ENCODE measurements at places on chromosomes 7 and 10.

GRCh38 chr10:822661-823367 is 108.7 kb downstream of the LARP4B start:
- DNase-seq: no peak

DNA sequence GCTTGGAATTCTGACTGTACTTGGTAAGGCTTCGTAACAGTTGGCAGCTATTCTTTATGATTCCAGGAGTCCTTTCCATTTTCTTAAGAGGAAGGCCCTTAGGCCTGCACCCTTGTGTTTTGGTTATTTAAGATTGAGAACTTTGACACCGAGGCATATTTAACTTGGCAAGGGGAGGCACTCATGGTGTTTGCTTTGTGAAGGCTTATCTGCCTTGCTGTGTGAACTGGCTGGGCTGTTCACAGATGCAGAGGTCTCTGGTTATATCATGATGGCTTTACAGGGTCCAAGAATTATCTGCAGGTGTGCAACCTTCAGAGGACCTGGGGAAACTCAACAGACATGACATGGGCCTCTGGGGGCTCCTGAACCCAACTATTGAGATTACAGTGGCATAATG is 833 bp upstream of the PNLIPRP1 start:
- no peak for DNase-seq

GRCh38 chr10:68633816-68634466 is 73.8 kb downstream of the TET1 start:
- no peak for DNase-seq

- DNase-seq: no peak
Observed at GRCh38 chr10:84549368-84550165, 221.2 kb downstream of the CCSER2 start.

- DNase-seq: no peak
Observed at GRCh38 chr7:33813331-33813730, 92.0 kb upstream of the BMPER start.

DNA sequence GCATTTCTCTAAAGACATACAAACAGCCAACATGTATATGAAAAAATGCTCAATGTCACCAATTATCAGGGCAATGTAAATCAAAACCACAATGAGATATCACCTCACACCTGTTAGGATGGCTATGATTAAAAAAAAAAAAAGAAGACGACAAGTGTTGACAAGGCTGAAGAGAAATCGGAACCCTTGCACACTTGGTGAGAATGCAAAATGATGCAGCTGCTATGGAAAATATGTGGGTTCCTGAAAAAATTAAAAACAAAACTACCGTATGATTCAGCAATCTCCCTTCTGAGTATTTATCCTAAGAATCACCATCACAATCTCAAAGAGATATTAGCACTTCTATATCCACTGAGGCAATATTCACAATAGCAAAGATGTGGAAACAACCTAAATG is 11.3 kb downstream of the LMBR1 start:
- DNase-seq: no peak

DNA sequence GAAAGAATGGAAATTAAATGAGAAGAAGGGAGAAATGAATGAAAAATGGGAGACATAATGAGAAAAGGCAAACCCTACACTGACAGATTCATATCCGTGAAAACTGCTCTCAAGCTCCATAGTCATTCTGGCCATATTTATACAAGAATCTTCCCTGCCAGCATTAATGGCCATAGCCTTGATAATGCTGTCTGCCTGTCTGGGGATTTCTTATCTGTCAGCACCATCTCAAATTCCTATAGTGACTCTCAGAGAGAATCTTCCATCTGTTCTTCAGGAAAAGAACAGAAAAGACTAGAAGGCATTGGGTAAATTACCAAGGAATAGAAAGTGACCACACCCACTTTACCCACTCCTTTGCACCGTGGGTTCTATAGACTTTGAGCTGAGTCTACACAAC is 295.9 kb downstream of the PLXNA4 start:
- no peak for DNase-seq

- DNase-seq: peak; percentile 99
Observed at GRCh38 chr10:110919349-110919931, at the start of gene SHOC2. Gene SHOC2, plus strand, starts transcription at chr10:110919604. Its CDS starts 44,755 bp downstream, at chr10:110964359.

GRCh38 chr10:131444862-131445461 is 133.4 kb upstream of the TCERG1L start:
- no peak for DNase-seq

DNA sequence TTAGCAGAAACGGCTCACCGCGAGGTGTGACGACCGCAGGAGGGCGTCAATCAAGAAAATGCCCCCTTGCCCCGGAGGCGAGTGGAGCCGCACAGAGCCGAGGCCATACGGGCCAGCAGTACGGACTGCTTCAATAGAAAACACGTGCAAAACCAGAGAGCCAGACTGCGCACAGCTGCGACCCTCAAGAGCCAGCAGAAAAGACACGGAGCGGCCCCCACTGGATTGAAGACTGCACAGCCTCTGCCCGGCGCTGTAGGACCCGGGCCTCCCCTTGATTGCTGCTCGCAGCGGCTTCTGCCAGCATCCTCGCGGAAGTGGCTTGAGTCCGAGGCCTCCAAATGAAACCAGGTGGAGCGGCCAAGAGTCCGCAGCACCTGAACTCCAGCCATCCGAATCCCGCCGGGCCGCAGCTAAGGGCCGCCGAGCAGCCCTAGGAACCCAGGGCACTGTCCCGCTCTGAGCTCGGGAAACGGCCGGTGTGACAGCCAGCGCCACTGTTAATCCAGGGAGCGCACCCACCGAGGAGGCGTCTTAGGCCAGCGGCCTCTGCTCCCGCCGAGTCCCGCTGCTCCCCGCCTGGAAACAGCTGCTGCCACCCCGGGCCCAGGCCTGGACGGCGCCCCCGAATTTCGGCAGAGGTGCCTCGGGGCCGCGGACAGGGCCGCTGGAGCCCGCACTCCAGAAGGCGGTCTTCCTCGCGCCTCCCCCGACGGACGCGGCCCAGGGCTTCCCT is 660 bp upstream of the HHEX start:
- DNase-seq: peak; percentile 79

DNA sequence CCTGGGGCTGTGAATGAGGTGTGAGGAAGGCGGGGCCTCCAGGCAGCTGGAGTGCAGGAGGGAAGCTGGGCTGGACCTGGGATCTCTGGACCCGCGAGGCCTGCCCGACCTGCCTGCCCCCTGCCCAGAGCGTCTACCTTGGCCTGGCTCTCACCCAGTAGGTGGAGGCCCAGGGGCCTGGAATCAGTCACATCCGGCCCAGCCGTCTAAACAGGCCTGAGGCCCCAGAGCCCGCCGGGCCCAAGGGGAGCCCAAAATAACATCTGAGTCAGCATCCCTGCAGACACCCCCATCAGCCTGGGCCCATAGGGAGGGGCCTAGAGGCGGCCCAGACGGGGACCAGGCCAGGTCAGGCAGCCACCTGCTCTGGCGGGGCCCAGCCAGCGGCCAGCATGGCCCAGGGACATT is 15.1 kb upstream of the ELN start:
- DNase-seq: no peak

GRCh38 chr7:90771281-90771680 is 175.2 kb downstream of the CDK14 start:
- DNase-seq: no peak
